ENCODE measurements at places on chromosomes 3 and 15.

DNA sequence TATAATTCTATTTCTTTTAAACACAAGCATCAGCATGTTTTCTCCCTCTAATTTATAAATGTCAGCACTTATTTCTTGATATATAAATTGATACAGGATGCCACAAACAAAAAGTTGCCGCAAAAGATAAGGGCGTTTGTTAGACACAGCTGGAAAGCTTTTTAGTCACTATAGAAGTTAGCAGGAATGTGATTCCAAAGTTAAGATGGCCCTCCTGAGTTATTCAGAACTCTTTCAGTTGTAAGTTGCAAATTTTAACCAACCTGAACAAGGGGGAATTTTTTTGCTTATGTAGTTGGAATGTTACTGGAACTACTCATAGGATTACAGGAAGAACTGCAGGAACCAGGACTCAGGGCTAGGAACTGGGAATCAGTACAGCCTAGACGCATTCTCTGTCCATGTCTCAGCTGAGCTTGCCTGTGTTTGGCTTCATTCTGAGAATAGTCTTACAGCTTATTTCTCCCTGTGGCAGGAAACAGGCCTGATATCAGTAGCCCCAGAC is 166.3 kb downstream of the VGLL4 start:
- DNase-seq: no peak

GRCh38 chr3:102905811-102906210 is 471.0 kb downstream of the ZPLD1 start:
- DNase-seq: no peak

DNA sequence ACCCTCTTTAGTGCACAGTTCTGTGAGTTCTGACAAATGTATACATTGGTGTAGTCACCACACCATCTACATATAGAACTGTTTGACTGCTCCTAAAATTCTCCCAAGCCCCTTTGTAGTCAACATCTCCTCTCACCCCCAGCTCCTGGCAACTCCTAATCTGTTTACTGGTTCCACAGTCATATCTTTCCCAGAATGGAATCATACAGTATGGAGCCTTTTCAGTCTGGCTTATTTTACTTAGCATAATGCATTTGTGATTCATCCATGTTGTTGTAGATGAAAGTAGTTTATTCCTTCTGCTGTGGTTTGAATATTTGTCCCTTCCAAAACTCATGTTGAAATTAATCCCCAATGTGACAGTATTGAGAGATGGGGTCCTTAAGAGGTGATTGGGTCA is 41.6 kb upstream of the CCDC174 start:
- no peak for DNase-seq

- no peak for DNase-seq
Measured at GRCh38 chr3:63478990-63479660, 173.3 kb upstream of the SNTN start.

DNA sequence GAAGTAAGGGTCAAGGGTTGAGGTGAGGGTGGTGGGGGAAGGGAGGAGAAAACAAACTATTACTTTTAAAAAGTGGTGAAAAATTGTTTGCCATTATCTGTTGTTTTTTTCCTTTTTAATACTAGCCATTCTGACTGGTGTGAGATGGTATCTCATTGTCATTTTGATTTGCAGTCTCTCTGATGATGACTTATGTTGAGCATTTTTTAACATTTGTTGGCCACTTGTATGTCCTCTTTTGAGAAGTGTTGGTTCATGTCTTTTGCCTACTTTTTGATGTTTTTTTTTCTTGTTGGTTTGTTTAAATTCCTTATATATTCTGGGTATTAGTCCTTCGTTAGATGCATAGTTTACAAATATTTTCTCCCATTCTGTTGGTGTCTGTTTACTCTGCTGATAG is 185.9 kb upstream of the ANKRD28 start:
- no peak for DNase-seq

GRCh38 chr3:19250959-19251610 is 102.8 kb downstream of the KCNH8 start:
- no peak for DNase-seq

DNA sequence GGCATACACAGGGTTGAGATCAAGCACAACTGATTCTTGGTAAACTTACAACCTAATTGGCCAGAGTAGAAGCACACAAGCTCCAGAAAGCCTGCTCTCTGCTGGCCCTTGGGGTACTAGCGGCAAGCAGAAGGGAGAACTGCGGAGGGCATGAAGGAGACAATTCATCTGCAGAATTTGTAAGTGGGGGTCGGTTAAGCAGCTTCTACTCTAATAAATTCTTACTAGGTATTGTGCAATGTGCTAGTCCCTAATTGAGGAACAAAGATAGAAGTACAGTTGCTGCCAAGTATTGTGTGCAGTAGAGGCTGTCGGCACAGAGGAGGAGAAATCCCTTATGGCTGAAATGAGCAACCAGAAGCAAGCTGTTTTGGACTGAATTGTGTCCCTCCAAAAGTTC is 91.2 kb upstream of the VEPH1 start:
- DNase-seq: no peak

GRCh38 chr15:74988007-74988800 is 7.2 kb upstream of the SCAMP5 start:
- peak; percentile 50 for DNase-seq

GRCh38 chr3:98565237-98565643 is 28.2 kb downstream of the CPOX start:
- DNase-seq: no peak

DNA sequence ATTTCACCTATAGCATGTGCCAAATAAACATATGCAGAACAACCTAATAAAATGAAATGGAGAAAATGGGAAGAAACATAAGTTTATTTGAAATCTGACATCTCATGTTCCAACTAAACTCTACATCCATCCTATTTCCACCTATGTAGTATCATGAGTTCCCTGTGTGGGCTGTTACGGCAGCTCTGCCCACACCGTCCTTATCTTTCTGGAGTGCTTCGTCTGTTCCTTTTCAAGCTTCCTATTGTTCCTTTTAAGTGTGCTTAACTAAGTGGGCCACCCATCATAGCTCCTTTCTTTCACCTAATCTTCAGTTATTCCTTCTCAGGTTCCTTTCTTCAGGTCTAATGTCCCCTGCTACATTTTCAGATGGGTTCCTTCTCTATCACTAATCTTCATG is 17.3 kb downstream of the RYR3 start:
- DNase-seq: no peak

DNA sequence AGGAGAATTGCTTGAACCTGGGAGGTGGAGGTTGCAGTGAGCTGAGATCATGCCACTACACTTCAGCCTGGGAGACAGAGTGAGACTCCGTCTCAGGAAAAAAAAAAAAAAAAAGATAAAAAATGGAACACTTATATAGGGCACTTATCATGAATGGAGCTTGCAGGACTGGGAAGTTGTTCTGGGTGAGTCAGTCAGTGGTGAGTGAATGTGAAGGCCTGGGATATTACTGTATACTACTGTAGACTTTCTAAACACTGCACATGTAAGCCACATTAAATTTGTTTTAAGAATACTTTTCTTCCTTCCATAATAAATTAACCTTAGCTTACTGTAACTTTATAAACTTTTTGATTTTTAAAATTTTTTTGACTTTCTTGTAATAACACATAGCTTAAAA is 59.8 kb downstream of the SFMBT1 start:
- no peak for DNase-seq

- DNase-seq: no peak
Measured at GRCh38 chr3:143071776-143072175, 47.8 kb upstream of the CHST2 start.

GRCh38 chr3:151421938-151422337 is 37.4 kb upstream of the P2RY12 start:
- no peak for DNase-seq

DNA sequence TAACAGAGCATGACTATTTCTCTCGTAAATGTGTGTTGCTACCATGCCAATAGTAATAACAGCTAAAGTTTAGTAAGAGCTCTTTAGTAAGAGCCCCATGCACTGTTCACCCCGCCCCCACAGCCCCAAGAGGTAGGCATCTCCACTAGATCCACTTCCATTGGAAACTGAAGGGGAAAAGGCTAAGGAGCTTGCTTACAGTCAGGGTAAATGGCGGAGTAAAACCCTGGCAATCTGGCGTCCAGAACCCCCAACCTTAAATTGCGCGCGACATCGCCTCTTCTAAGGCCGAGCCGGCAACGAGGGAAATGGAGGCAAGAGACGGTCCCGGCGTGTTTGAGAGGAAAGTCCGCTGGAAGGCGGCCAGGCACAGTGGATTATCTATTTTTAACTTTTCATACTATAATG is 654 bp upstream of the C3orf38 start:
- DNase-seq: peak; percentile 19

- no peak for DNase-seq
Measured at GRCh38 chr15:44541282-44541958, 4.5 kb downstream of the EIF3J start.

- no peak for DNase-seq
Measured at GRCh38 chr3:105436687-105437086, 70.0 kb downstream of the ALCAM start.

GRCh38 chr3:171285287-171285686 is 174.9 kb downstream of the TNIK start:
- no peak for DNase-seq

All from NCI-H1436 (cell line).